Activated CD8-positive, alpha-beta memory T cell treated with anti-CD3 and anti-CD28 coated beads, Interleukin-2, amount 50 U/mL, for 4 hours (primary cell): ENCODE measurements at places on chromosomes 4 and X.

DNA sequence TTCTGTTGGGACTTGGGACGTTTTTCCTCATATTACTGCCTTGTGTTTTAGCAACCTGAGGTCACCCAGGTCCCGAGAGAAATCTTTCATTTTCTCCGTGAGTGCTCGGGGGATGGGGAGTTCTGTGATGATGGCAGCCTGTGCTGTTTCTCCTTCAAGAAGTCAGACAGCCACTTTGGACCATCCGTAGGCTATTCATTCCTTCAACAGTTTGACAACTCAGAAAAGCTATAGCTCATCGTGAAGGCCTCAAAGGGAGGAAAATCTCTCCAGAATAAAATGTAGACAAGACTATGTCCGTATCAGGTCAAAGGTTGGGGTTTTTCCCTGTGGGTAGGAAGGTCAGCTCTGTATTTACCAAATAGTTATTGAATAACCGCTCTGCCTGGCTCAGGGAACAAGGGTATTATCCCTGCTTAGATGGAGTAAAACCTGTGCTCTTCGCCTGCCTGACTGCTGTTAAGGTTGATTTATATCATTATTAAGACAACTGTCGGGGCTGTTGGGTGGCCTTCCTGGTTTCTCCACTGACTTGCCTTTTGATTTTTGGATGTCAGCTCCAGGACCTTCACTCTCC lies 36.6 kb downstream of the FAM114A1 start:
- DNase-seq, result no peak

DNA sequence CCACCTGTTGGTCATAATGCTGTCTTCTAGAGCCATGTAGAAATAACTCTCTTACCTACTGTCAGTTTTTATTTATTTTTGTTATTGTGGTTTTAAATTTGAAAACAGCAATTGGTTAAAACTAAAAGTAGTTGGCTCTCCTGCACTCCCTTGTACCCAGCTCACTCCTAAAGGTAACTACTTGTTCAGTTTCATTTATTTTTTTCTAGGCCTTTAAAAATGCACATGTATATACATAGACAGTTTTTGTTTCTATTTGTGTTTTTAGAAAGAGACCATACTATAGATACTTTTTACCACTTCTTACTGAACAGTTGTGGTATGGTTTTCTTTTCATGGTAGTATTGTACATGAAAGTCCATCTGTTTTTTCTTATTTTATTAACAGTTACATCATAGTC lies 16.8 kb downstream of the SMAD1 start:
- no peak for DNase-seq

- no peak for DNase-seq
Observed at GRCh38 chr4:58807843-58808615, 1697.8 kb upstream of the IGFBP7 start.

DNA sequence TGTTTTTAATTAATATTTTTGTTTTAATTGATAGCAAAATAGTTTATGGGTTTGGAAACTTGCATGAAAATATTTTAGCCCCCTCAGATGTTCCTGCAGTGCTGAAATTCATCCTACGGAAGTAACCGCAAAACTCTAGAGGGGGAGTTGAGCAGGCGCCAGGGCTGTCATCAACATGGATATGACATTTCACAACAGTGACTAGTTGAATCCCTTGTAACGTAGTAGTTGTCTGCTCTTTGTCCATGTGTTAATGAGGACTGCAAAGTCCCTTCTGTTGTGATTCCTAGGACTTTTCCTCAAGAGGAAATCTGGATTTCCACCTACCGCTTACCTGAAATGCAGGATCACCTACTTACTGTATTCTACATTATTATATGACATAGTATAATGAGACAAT lies 40.4 kb downstream of the MAP7D3 start:
- no peak for DNase-seq

GRCh38 chrX:13742397-13743176 lies 8.0 kb downstream of the OFD1 start:
- no peak for DNase-seq

DNA sequence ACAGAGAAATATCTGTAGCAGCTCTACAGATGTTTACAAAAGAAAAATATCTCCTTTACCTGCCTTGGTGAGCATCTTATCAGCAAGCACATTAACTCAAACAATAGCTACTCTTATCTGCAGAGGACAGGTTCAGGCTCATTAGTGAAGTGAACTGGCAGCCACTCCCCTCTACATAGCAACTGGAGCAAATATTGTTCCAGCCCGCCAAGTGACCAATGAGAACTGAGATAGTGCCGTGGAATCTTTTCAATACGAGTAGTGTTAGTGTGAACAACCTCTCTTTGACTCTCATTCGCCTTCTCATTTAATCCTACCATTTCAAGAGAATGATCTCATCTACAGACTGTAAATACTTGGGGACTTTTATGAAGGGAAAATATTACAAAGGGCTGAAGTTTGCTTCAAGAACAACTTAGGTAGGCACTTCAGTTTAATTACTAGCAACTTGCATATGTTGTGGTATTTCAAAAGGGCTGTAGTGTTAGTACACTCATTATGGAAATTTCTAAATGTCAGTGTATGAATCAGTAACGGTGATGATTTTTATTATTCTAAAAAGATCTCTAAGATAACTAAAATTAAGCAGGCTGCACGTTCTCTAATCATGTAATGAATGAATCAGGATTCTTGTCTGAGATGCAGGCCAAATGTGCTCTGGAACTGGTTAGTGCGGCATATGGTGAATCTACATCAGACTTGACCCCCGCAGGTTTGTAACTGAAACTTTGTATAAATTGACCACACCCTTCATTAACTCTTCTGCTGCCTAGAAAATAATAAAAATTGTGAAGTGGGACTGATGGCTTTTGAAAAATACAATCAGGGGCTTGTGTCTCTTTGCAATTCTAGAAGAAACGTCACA lies 72.4 kb downstream of the PALLD start:
- no peak for DNase-seq

GRCh38 chr4:159607809-159608208 lies 504.9 kb downstream of the RAPGEF2 start:
- DNase-seq, result no peak

DNA sequence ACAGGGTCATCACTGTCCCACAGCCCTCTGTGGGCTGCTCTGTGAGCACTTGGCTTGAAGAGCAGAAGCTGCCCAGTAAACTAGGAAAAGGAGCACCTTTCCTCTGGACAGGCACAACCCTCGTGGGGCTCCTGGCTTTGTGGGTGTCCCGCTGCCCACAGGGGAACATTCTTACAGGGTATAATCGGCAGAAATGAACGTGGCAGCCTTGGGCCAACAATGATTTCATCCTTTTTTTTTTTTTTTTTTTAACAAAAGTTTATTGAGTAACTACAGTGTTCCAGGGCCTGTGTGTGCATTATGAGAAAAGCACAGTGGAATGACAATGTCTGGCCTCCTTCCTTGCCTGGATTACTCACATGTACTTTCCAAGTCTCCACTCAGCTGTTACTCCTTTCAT lies 197.2 kb downstream of the PDGFC start:
- no peak for DNase-seq

DNA sequence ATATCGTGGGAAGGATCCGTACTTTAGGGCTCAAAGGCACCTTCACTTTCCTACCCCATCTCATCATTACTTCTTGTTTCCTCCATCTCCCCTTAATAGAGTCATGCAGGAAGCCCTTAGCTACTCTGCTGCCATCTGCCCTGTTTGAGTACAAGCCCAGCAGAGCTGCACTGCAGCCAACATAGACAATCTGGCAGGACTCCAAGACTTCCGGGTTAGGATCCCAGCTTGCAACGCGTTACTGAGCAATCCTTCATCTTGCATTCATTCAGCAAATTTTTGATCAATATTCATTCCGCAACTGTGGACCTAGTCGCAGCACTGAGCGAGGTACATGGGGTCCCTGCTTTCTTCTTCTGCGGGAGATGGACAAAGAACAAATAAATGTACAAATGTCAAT lies 344.9 kb downstream of the BCOR start:
- DNase-seq, result no peak

DNA sequence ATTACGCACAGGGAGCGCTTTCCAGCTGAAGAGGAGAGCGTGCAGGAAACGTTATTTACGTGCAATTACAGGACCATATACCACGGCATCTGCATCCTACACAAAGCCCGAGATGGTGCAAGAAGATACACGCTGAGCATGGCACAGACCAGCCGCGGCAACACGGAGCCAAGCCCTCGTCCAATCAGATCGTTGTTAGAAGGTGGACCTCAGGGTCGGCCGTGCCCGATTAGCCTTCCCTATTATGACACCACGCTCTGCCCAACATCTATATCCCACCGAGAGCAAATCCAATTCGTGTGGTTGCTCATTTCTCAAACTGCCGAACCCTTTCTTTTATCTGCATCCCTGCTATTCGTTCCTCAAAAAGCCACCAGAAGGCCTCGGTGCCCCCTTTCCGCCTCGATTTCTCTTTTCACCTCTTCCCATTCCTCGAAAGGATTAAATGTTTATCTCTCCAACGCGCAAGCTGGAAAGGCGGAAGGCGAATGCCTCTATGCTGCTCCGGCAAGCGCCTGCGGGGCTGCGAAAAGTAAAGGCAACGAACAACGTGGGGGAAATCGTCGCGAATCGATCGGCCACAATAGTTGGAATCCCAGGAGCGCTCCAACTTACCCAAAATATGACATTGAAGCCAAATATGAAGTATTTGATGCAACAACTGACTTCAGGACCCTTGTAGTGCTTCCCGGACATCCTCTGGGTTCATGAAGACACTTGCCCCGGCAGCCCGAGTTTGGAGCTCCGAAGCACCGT lies 702 bp downstream of the TSPAN5 start:
- DNase-seq, result peak; percentile 32

GRCh38 chr4:113784497-113785250 lies 23.1 kb upstream of the CAMK2D start:
- DNase-seq, result no peak

DNA sequence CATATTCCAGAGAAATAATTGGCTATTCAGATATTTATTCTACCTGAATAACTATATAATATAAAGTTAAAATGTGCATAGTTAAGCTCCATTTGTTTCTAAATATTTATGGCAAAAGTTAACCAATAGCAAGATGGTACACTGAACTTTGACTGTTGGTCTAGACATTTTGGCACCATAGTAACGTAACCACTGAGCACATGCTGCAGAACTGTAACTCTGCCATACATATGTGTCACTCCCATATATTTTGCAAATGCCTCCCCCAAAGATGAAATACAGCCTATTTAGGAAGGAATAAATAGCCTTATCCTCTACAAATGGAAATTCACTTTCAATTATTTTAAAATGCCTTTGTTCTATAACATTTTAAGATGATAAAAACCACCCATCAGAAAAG lies 424.9 kb downstream of the CENPC start:
- DNase-seq, result no peak

GRCh38 chrX:15653961-15654360 lies 10.6 kb downstream of the CLTRN start:
- no peak for DNase-seq

DNA sequence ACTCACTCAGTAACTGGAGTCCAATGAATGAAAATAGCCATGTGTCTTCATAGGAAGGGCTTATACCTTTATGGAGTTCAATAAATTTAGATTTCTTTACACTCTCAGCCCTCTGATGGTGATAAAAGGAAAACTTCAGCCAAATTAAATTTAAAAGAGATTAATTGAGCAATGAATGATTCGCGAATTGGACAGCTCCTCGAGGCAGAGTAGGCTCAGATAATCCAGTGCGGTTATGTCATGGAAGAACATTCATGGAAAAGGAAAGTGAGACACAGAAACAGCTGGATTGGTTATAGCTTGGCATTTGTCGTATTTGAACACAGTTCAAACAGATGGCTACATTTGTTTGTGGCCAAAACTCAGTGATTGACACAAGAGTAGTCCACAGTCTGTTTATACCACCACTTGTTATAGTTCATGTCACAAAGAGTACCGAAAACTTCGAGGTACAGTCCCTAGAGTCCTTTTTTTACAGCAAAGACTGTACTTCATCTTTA lies 54.6 kb upstream of the TACR3 start:
- DNase-seq, result no peak

DNA sequence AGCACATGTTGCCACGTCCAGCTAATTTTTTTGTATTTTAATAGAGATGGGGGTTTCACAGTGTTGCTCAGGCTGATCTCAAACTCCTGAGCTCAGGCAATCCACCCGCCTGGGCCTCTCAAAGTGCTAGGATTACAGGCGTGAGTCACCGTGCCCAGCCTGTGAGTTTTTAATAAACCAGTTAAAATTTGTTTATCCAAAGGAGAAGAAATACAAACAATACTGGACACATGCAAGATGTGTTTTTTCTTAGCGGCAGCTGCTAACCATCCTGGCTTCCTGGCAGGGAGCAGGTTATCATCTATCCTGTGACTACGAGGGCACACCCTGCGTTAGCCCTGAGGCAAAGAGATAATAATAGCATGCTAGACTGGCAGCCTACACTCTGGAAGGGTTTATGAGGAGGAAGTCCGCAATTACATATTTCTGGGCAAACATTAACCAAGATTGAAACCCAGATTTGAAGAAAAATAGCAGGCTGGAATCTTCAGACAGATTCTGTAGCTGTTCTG lies 191.4 kb downstream of the SPRY1 start:
- DNase-seq, result no peak

GRCh38 chrX:107678957-107679740 lies 50.8 kb downstream of the PRPS1 start:
- peak; percentile 64 for DNase-seq

DNA sequence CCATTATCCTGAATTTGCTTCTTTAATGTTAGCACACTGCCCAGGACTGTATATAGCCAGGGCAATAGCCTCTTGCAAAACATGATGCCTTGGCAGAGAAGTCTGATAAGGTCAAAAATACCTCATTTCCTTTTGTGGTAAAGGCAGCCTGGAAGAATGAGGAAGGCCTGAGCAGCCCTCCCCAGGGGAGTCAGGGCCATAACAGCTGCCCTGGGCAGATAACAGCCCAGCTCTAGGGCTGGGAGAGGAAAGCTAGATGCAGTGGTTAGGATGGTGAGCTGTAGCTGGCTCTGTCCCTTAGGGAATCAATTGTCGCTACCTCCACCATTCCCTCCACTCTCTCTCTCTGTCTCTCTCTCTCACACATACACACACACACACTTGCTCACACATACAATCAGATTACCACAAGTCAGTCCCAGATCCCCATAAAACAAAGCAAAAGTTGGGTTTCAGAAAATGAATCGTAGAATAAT lies 29.2 kb downstream of the EFHC2 start:
- DNase-seq, result no peak

DNA sequence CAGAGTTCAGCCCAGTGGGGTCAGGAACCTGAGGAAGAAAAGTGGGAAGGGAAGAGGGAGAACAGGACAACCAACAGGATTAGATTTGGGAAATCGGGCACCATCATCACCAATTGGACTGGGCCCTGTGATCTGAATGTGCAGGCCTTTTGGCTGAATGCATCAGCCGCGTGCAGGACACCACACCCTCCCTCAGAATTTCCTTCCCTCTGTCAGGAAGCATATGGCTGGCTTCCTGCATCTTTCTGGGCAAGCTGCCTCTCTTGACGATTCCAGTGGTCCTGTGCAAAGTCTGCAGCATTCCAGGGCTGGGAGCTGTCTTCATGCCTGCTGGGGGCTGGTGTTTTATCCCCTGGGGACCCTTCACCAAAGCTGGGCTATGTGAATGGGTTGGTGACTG lies 16.4 kb downstream of the MAGEA4 start:
- no peak for DNase-seq

DNA sequence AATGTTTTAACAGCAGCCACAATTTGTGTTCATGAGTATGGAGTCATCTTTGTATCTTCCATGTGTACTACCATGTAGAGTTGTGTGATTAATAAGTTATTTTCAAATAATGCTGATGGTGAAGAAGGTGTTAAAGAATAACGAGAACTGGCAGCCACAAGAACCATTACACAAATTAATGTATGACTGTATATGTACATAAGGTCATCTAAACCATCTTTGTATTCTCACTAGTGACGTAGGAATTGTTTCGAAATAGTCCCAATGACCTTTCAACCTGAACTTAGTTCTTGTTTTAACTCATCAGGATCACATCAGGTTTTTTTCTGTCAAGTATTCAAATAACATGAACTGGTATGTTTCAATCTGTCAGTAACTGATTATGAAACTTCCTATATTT lies 48.3 kb upstream of the NOCT start:
- no peak for DNase-seq
